ENCODE measurements at places on chromosomes 3 and 15.

- no peak for DNase-seq
These were observed 281.3 kb downstream of the UBE2E2 start for GRCh38 chr3:23484386-23484785.

- DNase-seq: no peak
These were observed 45.4 kb downstream of the GOLGA6L2 start for GRCh38 chr15:23401627-23402026.

DNA sequence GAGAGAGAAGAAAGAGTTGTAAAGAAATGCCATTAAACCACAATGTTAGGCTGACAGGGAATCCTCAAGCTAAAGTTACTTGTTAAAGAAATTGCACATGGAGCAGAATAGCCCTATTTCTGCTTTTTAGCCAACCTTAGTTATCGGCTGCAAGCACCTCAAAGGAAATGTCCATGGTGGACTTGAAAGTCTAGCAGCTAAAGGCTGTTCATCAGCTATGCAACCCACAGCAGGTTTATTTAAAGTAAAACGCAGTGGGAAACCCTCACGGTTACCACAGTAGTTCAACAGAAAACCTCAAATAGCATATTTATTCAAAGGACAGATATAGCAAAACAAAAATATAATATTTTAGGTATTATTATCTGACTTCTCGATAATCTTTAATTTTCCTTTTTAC lies 967.2 kb downstream of the IGSF11 start:
- no peak for DNase-seq

- DNase-seq: no peak
These were observed 21.1 kb downstream of the ECT2 start for GRCh38 chr3:172771672-172772071.

GRCh38 chr3:3069723-3070122 lies 40.5 kb downstream of the IL5RA start:
- DNase-seq: no peak

GRCh38 chr3:13894807-13895154 lies 14.9 kb upstream of the WNT7A start:
- no peak for DNase-seq

DNA sequence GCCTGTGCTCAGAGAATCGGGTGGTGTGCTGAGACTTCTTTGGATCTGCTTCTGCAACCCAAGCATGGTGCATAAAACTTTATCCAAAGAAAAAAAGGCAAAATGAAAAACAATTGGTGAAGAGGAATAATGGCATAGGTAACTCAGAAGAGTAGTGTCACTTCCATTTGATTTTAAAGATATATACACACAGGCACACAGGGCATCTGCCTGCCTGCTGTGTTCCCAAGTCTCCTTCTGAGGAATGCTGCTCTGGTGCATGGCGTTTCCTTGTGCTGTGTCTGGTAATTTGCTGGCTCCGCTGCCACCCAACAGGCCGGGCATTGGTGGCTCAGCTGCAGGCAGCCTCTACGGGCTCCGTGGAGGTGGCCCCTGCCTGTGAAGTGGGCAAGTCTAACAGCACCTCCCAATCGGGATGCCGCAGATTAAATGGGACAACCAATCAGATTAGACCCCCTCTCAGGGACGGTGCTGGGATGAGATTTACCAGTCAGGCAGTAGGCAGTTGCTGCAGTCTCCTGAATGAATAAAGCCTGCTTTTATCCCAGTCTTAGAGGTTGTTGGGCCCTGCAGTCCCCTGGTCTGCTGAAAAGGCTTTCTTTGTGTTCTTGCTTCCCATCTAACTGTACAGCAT lies 253.7 kb upstream of the RASGRP1 start:
- no peak for DNase-seq

DNA sequence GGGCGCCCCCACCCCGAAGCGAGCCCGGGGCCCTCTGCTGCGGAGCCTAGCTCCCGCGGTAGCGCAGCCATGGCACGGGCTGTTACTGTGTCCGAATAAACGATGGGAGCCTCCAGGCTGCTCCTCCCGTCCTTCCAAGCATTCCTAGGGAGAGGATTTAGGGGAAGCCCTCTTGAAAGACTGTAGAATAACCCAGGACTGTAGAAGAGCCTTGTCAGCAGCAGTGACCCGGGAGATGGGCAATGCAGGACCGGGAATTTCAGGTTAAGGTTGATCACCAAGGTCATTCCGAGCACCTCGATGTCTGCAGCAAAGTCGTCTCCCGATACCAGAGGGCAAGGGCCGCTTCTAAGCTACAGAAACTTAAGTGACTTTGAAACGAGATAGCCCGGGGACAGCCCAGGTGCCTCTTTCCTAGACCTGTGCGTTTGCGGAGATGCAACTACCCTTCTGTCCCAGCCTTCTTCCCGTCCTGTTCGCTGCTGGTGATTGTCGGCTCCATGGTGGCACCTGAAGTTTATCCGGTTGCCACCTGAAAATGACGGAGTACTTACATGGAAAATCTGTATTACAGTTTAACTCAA lies 753 bp upstream of the MYO5A start:
- no peak for DNase-seq

- DNase-seq: no peak
These were observed 1350.9 kb downstream of the OTOL1 start for GRCh38 chr3:162847511-162847910.

DNA sequence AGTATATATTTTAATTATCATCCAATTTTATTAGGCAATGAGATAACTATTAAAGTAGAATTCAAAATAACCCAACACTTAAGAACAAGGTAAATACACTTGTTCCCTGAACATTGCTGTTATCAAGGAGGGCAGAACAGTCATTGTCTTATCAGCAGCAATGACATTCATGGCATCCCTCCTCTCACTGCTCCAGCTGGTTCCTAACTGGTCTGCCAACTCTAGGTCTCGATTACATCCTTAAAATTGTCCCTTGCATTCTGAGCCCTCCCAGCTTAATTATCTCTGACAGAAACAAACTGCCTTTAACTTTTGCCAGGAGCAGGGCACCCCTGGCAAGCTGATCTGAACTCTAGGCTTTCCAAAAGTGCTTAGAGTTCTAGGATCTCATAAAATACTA lies 14.0 kb upstream of the DYNC1LI1 start:
- no peak for DNase-seq

DNA sequence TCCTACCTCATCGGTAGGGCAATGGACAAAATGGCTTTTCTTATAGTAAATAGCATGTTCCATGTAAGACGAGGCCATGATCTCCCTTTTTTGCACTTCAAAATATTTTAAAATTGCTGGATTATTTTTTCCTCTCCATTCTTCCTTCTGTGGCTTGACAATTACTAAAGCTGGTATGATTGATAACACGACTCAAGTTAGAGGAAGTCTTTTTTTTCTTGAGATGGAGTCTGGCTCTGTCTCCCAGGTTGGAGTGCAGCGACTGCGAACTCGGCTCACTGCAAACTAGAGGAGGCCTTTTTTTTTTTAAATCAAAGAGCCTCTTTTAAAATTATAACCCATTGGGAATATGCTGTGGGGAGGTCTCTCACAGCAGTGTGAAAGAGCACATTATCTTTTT lies 124.5 kb upstream of the TBL1XR1 start:
- no peak for DNase-seq

DNA sequence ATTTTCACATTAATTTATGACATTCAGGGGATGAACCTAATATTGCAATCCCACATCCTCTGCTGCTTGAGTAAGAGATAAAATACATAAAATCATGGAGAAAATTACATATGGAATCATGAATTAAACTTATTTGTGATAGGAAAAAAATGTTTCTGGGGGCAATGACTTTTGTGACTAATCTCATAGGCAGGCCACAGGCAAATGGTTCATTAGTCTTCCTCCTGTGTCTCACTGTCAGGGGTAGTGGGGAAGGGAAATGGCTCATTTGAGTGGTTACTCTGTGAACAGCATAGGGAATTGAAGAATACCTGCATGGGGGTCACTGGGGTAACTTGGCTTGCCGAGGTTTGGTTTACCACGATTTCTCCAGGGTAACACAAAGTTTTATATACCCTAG lies 72.0 kb downstream of the TFG start:
- DNase-seq: no peak

DNA sequence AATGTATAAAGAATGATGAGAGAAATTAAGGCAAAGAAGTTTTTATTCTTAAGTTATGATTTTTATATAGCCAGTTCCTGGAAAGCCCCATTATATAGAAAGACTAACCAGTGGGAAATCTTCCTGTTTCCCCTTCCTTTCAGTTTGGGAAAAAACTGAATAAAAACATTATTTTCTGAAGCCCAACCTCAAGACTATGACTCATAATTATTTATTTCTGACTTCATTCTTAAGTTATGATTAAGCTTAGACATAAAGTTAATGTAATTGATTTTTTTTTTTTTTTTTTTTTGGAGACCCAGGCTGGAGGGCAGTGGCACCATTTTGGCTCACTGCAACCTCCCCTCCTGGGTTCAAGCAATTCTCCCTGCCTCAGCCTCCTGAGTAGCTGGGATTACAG lies 55.8 kb downstream of the TRPC1 start:
- DNase-seq: no peak

- DNase-seq: peak; percentile 77
These were observed 379.7 kb upstream of the CNTN6 start for GRCh38 chr3:713006-713621.

DNA sequence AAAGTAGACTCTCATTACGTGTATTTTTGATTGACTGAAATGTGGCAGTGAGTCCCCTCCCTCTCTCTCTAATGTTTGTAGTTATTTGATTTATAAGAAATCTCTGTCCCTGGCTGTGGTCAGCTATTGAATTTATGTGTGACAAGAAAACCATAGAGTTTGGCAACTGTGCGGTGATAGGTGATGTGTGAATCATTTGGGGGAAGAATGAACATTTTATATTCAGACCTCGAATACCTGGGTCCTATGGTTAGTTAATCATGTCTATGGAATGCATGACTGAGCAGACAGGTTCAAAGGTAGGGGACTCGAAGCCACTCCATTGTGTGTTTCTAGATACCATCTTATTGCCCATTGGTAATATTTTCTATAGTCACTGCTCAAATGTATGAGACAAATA lies 712.1 kb downstream of the MECOM start:
- peak; percentile 90 for DNase-seq

GRCh38 chr15:80800067-80800466 lies 20.9 kb downstream of the CEMIP start:
- DNase-seq: no peak

DNA sequence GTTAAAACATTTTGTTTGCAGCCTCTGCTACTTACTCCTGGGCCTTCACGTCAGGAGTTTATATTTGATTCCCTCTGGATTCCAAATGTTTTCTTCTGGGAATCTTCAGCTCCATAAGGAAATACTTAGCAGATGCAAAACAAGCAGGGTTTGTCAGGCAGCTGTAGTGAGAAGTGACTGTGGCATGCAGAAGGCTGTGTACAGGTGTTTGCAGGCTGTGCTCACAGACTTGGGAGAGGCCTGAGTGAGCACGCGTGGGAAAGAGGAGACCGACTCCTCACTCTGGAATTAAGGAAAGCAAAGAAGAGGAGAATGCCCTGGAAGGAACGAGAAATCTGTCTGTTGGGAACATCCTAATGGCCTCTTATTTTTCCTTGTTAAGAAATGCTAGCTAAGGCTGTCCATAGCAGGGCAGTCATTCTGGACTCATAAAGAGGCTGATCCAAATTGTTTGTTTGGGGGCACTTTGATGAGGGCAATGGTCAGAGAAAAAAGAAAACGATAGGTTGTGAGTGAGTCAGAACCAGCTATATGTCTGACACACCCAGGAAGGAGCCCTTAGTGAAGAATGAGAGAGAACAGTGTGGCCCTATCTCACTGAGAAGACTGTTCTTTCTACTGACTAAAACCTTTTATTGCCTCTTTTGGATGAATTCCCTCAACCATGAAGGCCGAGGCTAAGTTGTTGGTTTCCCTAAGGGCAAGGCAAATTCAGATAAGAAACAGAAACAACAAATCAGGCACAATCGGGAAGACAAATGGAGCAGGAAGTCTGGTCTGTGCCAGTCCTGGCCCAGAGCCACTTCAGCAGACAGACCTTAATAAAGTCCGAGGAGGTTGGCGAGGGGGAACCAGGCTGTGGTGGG lies 82.6 kb downstream of the TGFBR2 start:
- peak; percentile 69 for DNase-seq

- DNase-seq: no peak
These were observed 247.8 kb downstream of the ALCAM start for GRCh38 chr3:105614288-105615030.

DNA sequence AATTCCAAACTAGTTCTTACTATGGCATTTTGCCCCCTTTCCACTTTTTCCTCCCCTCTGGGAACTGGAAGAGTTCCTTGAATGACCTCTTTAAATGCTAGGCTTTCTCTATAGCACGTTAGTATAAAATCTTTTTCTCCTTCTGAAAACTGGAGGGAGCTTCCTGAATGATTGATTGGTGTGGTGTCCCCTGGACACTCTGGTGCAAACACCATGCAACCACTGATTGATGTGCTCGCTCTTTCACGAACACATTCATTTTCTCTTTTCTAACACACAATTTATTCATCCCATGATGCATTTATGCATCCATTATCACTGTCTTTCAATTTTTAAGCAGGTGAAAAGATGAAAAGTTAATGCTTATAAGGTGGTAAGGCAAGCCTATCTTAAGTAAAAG lies 159.1 kb upstream of the NANOGP8 start:
- DNase-seq: no peak

DNA sequence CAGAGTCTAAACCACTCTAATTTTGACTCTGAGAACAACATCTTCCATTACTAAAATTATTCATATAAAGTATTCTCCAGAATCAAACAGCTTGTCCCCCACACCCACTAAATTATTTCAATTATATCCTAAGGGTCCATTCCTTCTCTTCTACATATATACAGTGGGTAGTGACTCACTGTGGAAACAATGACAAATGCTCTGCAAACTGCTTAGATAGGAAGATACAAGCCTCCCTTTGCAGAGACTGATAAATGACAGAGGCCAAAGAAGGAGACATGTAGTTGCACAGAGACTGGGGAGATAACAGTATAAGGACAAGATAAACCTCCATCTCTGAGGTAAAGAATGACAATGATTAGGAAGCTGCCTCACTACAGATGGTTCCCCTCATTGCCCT lies 1087.4 kb downstream of the AGBL1 start:
- DNase-seq: peak; percentile 50

GRCh38 chr15:94100863-94101262 lies 130.5 kb upstream of the MCTP2 start:
- DNase-seq: no peak

DNA sequence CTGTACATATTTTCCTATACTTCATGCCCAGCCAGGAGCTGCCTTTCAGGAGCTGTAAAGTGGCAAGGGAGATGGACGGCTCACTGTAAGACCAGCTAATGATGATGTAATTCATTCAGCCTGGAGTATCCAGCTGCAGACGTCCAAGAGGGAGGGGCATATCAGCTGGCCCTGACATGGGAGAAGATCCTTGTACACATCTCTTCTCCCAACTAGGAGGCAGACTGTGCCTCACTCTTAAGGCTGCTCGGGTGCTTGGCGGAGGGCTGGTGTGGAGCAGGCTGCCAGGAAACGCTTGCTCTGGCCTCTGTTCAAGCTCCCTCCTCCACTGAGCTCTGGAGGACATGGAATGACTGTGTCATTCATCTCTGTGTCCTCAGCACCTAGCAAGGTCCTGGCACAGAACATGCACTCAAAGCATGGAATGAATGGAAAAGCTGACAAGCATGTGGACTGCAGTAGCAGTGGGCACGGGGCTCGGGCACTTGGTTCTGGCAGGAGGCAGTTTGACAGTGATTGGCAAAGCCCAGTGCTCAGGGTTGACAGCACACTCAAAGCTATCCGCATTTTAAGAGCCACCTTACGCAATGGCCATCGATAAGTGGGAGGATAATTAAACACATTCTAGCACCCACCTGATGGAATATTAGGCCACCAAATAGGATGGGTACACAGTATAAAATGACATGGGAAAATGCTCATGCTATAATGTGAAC lies 72.4 kb downstream of the TBC1D2B start:
- peak; percentile 12 for DNase-seq

Measured in mammary epithelial cell (primary cell).